Fibroblast of mammary gland (primary cell): ENCODE measurements at places on chromosomes 6 and 20.

DNA sequence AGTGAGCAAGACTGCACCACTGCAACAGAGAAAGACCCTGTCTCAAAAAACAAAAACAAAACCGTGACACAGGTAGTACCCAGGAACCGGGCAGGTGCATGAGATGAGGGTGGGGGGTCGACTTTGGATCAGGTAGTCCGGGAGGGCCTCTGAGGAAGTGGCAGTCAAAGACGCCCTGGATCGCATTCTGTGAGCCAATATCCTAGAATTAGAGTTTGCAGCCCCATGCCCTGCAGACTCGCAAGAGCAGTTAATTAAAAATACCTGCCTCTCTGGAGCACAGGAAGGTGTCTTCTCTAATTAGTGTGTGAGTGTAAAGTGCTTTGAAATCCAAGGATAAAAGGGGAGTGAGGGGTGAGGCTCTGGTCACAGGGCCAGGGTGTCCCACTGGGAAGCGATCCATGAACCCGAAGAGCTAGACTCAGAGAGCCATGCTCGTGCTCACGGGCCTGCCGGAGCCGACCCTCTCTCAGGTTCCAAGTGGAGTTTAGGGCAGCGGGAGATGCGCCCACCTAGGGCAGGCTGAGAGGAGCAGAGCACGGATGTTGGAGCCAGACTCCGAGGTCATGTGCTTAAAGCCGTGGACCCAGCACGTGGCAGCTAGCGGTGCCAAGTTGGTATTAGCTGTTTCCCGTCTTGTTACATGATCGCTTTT, 74.7 kb upstream of the PTPN1 start:
- DNase-seq: no peak

DNA sequence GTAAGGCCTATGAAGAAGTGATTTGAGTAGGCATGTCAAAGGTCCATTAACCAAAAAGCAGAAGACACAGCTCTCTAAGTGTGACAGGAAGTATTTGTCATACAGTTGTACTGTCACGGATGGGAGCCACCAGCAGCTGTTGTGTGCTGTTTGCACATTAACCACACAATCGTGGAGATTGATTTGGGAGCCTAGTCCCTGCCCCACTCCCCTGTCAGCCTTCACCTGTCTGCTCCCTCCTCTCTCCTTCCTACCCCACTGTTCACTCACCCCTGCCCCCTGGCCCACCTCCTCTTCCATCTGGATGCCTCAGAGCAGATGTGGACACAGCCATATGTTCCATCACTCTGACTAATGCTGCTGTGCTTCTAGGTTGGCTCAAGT, 124.7 kb upstream of the SPACA1 start:
- no peak for DNase-seq

GRCh38 chr6:7050004-7050403, 57.8 kb upstream of the RREB1 start:
- no peak for DNase-seq

GRCh38 chr6:150261997-150262697, 106.7 kb upstream of the IYD start:
- no peak for DNase-seq

- DNase-seq: no peak
These were observed 19.7 kb downstream of the ETV7 start for GRCh38 chr6:36367743-36368142.

- no peak for DNase-seq
These were observed 156.9 kb downstream of the CDKAL1 start for GRCh38 chr6:20691185-20691584.

DNA sequence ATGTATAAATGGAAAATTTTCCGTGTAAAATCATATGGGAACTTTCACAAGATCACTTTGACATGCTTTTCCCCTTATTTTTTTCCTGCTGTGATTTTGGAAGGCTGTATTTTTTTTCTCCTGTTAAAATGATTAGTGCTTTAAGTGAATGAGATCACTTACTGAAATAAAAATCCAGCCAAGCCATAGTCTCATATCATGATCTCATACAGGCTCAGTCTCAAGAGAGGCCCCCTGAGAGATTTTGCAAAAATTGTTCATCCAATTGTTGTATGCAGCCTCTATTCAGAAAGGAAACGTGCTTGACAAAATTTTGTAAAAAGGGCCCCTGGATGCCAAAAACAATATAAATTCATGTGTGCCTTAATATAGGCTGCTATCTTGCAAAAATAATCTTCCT, 528.2 kb downstream of the HDGFL1 start:
- peak; percentile 50 for DNase-seq

GRCh38 chr20:41094353-41095055, 42.8 kb upstream of the PLCG1 start:
- DNase-seq: peak; percentile 83

DNA sequence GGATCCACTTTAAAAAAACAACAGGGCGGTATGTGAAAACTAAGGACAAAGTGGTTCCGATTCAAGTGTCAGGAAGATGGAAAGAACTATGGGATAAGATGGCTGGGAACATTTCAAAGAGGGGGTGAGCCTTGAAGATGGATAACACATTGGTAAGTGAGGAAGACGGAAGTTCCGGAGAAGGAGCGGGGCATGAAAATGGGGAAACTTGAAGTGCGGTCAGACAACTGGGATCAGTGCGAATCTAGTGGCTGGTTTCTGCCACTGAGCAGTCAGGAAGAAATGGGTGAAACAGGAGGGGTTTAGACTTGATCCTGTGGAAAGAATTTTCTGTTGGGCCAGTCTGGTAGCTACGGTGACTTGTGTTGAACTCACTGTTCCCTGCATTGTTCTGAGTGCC, 1.2 kb downstream of the NAA20 start:
- no peak for DNase-seq

- peak; percentile 12 for DNase-seq
These were observed 222.6 kb upstream of the TAB2 start for GRCh38 chr6:149094934-149095351.

GRCh38 chr6:24988562-24988961, 52.8 kb upstream of the RIPOR2 start:
- DNase-seq: no peak

GRCh38 chr20:48674461-48674860, 153.3 kb downstream of the PREX1 start:
- no peak for DNase-seq

GRCh38 chr6:70289299-70289698, 13.6 kb downstream of the COL9A1 start:
- no peak for DNase-seq

DNA sequence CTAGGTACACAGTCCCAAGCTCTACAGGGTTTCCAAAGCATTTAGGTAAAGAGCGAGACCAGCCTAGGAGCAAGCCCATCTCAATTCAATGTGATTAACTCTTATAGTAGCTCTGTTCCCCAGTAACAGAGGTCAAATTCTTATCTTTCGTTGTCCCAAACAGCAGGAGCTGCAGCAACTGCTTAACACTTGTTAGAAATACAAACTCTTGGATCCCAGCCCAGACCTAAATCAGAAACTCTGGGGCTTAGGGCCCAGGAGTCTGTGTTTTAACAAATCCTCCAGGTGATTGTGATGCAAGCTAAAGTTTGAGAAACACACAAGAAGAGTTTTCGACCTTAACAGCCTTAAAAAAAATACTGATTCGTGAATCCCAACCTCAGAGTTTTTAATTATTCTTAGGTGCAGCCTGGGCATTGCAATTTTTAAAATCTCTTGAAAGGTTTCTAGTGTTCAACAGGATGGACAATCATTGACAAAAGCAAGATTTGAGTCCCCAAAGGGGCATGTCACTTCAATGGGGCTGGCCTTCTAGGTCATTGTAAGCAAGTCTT, 127.4 kb upstream of the HCRTR2 start:
- DNase-seq: no peak

DNA sequence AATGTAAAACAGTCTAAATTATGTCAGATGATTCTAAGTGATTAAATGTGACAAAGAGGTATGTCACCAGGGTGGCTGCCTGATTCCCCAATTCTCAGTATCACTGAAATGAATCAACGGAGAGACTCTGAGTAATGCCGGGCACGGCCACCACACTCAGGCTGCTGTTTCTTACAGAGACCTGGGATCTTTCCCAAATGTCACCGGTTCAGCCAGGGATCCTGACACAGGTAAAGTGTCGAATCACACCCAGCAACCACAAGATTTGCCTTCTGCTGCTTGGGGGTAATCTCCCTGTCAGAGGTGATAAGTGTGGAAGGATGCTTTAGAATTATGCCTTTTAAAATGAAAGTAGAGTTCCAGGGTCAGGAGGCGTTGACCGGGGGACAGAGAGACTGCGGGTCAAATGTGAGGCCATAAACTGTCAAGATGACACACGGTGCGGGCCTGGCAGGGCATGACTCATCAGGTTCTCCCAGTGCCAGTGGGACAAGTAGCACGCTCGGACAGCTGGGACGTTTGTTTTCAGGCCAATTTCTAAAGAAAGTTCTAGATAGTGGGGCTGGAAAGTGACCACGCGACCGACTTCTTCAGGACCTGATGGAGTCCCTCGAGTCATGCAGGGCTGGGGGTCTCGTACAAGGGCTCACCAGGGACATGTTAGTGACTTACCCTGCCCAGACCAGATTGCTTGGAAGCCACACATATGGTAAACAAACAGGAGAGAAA, 48.9 kb downstream of the PRDM1 start:
- peak; percentile 63 for DNase-seq

- no peak for DNase-seq
These were observed 33.4 kb upstream of the RNF217 start for GRCh38 chr6:124928851-124929250.

- no peak for DNase-seq
These were observed 59.4 kb downstream of the RSPO3 start for GRCh38 chr6:127177923-127178231.

GRCh38 chr6:111750753-111751673, 122.2 kb downstream of the FYN start:
- peak; percentile 42 for DNase-seq

GRCh38 chr6:12481850-12482249, 191.7 kb downstream of the EDN1 start:
- no peak for DNase-seq

DNA sequence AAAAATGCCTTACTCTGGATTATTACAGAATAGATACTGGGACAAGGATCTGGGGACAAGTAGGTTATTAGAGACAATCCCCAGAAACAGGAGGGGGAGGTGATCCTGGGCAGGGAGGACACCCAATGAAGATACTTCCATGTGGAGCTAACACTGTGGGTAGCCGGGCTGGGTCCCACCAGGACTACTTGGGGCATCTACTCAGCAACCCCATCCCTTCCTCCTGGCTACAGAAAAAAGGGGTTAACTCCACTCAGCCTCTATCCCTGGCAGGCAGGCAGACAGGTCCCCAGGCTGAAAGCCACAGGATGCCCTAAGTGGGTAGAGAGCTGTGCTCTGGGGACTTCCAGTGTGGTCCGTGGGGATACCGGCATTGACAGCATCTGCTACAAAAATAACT, 68.0 kb upstream of the NXT1 start:
- DNase-seq: no peak

GRCh38 chr6:129490521-129491255, 219.3 kb downstream of the ARHGAP18 start:
- peak; percentile 98 for DNase-seq

DNA sequence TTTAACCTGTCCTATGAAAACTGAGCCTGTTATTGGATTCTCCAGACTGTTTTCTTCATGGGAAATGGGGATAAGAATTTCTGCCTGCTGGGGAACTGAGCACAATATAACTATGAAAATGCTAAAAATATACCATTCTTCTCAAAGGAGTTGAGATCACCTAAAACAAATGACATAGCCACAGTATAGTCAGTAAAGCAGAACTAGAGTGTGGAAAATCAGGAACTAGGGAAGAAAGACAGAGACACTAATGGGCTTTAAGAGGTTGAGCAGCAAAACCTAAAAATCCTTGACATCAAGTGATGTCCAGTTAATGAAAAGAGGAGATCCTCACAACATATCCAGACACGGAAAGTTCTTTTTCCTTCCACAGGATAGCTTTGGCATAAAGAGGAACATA, 215.7 kb upstream of the CST7 start:
- no peak for DNase-seq

DNA sequence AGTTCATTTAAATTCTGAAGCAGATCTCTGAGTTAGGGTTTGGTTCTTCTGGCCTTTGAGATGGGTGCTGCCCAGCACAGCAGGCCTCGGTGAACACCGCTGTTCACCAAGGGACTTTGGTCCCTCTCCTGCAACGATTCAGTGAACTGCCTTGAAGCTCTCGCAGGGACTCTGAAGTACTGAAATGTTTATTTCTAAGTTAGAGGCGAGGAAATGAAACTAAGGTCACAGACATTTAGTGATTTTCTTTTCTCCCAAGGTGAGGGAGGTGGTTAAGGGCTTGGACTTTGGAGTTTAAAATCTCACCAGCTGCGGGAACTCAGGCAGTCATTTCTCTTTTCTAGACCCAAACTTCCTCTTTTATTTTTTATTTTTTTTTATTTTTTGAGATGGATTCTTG, 26.2 kb downstream of the E2F3 start:
- no peak for DNase-seq

DNA sequence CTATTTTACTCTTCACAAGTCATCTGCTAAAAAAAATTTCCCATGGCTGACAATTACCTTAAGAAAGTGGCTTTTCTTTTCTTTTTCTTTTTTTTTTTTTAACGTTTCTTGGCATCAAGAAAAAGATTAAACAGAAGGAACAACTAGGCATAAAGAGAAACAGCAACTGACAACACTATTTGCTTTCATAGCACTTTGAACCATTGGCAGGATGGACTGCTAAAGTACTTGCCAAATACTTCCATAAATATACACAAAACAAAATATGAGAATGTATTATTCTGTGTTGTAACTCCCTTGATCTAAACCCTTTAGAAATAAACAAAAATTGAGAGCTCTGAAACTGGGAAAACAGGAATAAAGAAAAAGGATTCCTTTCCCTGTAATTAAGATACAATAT, 20.0 kb upstream of the PLN start:
- DNase-seq: no peak

DNA sequence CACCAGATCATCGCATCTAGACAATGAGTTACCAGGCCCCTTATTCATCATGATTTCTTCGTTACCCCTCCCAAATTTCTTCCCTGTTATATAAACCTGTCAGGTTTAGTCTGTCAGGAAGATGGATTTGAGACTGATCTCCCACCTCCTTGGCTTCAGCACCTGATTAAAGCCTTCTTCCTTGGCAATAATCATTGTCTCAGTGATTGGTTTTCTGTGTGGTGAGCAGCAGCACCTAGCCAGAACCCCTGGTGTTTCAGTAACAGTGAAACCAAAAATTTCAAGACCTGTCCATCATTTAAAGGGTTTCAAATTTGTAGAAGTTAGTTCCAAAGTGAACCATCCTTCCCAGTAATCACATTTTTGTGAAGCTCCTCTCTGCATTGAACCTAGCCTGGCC, 209.8 kb upstream of the GJE1 start:
- no peak for DNase-seq

GRCh38 chr20:64003960-64004725, 23.2 kb downstream of the PRPF6 start:
- DNase-seq: no peak

- DNase-seq: no peak
These were observed 77.8 kb downstream of the PKHD1 start for GRCh38 chr6:52009466-52010140.

- peak; percentile 74 for DNase-seq
These were observed 970 bp downstream of the BLTP3A start for GRCh38 chr6:34792605-34793500.

DNA sequence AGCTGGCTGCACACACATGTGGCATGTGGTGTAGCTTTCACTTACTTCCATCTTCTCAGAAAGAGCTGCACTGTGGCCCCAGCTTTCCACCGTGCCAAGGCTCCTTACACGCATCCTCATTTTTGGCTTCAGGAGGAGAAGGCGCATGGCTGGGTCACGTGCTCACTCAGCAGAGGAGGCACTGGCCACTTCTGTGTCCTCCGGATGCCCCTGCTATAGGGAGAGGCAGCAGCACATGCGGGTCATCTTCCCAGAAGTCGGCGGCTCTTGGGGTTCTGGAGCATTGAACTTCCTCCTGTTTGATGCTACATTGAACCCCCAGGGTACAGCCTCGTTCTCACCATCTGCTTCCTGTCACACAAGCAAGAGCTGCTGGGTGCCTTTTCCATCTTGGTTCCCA, 111.3 kb downstream of the FAM120B start:
- DNase-seq: no peak
